ENCODE measurements at places on chromosomes 6 and 20.

DNA sequence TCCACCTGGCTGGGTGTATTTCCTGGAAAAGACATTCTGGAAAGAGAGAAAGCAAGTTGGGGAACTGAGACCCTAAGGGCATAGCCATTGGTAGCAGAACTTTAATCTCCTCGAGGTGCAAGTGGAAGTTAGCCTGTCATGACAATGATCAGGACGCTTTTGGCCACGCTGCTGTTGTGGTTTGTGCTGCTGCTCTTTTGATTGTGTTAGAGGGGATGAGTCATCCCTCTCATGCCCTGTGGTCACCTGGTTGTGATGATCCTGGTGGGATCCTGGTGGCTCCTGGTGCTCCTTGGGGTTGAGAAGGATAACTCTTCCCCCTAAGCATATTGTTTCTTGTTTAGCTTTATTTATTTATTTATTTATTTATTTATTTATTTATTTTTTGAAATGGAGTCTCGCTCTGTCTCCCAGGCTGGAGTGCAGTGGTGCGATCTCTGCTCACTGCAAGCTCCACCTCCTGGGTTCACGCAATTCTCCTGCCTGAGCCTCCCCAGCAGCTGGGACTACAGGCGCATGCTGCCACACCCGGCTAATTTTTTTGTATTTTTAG is 350.3 kb downstream of the KIF16B start:
- no peak for DNase-seq

- DNase-seq = no peak
Measured at GRCh38 chr6:126600258-126600916, 260.5 kb downstream of the CENPW start.

GRCh38 chr6:129345890-129346289 is 364.1 kb downstream of the ARHGAP18 start:
- no peak for DNase-seq

- DNase-seq = no peak
Measured at GRCh38 chr6:133971861-133972260, 18.8 kb downstream of the TBPL1 start.

DNA sequence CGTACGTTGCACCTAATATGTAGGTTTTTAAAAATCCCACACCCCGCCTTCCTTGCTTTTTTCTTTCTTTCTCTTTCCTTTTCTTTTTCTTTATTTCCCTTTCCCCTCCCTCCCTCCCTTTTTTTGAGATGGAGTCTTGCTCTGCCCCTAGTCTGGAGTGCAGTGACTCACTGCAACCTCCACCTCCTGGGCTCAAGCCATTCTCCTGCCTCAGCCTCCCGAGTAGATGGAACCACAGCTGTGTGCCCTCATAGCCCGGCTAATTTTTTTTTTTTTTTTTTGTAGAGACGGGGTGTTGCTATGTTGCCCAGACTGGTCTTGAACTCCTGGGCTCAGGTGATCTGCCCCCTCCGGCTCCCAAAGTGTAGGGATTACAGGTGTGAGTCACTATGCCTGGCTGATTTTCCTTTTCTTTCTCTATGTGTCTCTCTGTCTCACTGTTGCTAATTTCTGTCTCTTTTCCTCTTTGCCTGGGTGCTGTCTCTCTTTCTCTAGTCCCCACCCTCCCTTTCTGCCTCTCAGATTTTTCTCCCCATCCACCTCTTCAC is 61.2 kb downstream of the SRC start:
- no peak for DNase-seq

GRCh38 chr6:496649-497048 is 105.1 kb downstream of the IRF4 start:
- no peak for DNase-seq

DNA sequence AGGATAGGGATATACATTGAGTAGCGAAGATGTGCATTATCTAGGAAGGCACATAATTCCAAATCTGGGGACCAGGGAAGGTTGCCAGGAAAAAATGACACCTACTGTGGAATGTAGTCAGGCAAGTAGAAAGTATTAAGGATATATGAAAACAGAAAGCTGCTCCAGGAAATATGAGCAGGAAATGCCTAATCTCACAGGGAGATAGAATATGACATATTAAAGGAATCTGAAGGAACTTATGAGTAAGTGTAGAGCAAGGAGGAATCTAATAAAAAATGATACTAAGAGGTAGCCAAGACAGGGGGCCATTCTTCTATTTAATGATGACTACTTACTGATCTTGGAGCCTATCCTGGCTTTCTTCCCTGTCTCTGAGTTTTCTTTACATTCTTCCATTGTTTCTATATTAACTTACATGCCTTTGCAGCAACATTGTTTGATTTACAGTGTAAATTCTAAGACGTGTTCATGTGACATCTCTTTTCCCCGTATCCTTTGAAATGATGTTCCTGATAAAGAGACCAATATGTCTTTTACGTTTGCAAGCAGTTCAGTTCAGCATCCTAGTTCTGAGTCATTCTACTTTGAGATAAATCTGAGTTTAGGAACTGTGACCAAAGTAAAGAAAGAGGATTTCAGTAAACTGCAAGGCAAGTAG is 58.6 kb downstream of the TINAG start:
- DNase-seq = no peak

- no peak for DNase-seq
Measured at GRCh38 chr20:58469616-58470015, 45.6 kb downstream of the APCDD1L start.

- DNase-seq = no peak
Measured at GRCh38 chr6:18166312-18167036, 11.3 kb downstream of the KDM1B start.
